Large intestine (tissue), 12 donors: ENCODE measurements at places on chromosomes 1 and 21.
A peak's percentile ranks its signal among the peaks of the same experiment; 100 is the strongest.

GRCh38 chr21:37335053-37335452, 31.5 kb upstream of the DYRK1A start:
- no peak for DNase-seq

- peak; percentile 70 for DNase-seq
Observed at GRCh38 chr1:209493559-209493958, 90.0 kb upstream of the CAMK1G start.

DNA sequence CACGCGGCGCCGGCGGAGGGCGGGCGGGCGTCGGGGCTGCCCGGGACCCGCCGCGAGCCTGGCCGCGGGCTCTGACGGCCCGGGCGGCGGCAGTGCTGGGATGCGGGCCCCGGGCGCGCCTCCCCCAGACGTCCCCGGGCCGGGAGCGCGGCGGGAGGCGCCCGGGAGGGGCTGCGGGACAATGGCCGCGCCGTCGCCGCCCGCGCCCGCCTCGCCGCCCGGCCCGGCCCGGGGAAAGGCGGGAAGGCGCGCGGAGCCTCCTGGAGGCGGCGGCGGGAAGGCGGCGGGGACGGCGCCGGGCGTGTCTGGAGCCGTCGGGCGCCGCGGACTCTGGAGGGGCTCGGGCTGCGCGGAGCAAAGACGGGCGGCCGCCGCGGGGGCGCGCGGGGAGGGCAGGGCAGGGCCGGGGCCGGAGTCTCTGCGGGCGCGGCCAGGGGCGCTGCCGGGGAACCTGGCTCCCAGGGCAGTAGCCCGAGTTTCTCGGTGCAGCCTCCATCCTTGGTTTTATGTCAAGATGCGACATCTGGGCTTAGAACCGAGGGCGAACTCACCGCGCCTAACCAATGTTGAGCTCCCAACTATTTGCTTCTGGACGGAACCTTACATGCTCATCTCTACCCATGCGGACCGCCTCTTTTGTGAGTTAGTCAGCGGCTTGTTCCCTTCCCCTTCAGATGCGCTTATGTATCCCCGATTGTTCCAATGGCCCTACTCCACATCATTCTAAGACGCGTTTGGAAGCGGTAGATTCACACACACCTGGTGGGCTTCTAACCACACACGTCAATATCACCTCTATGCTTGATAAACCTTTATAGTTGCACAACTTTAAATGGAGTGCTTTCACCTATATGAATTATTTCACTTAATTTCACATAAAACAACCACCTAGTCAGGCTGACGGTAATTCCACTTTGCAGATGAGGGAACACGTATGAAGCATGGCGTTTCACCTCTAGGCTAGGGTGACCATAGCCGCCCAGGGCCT, 651 bp downstream of the ZBTB8A start:
- DNase-seq, result peak; percentile 72

DNA sequence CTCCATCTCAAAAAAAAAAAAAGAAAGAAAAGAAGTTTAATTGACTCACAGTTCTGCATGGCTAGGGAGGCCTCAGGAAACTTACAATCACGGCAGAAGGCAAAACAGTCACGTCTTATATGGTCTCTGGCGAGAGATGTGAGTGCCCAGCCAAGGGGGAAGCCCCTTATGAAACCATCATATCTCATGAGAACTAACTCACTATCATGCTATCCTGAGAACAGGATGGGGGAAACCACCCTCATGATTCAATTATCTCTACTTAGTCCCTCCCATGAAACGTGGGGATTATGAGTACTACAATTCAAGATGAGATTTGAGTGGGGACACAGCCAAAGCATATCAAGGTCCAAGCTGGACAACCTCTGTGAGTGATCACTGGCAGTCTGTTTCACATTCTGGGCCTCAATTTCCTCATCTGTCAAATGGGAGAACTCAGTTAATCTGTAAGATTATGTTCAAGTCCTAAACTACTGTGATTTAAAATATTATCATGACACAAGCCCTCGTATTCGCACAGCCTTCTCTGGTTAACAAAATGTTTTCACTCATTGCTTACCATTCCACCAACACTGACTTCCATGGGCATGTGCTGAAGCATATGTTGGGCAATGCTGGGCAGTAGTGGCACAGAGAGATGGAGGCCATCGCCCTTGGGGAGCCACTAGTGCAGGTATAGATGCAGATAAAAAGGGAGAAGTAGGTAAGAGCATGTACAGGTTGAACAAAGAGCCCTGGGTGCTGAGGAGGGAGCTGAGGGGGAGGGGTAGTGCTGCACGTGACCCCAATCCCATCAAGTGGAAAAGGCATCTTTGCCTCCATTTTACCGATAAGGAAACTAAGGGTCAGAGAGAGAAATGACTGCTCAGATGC, 46.2 kb upstream of the SLC2A1 start:
- no peak for DNase-seq

DNA sequence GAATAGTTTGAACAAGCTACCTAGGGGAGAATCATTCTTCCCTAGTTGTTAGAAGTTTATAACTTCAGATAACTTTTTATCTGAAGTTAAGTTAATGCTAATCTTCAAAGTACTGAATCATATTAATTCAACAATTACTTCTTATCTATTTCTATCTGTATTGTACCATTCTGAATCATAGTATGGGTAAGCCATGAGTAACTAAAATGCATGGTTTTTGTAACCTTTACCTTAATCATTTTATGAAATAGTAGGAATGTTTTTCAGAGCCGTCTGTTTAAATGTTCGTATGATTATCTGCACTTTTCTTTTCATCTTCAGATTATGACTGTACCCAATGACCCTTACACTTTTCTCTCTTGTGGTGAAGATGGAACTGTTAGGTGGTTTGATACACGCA, 50.3 kb upstream of the MPC2 start:
- no peak for DNase-seq

DNA sequence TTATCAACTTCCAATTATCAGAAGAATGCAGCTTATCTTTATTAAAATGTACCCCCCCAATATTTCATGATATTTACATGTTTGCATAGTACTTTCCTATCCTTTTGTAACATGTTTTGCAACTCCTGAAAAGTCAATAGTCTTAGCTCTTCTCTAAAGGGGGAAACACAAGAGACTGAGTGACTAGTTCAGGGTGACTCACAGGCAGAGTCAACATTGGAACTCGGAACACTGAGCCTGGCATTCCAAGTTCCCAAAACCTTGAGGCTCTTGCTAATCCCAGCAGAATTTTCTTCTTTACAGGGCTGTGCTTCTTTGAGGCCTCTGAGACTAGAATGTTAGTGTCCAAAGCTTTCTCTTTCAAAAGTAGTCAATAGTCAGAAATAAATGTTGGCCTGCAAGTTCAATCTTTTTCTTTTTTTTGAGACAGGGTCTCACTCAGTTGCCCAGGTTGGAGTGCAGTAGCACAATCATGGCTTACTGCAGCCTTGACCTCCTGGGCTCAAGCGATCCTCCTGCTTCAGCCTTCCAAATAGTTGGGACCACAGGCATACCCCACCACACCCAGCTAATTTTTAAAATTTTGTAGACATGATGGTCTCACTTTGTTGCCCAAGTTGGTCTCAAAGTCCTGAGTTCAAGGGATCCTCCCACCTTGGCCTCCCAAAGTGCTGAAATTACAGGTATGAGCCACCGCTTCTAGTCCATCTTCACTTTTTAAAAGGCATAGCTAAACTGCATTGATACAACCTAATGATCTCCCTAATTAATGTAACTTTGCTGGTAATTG, 37.5 kb downstream of the ZNF281 start:
- DNase-seq, result no peak

DNA sequence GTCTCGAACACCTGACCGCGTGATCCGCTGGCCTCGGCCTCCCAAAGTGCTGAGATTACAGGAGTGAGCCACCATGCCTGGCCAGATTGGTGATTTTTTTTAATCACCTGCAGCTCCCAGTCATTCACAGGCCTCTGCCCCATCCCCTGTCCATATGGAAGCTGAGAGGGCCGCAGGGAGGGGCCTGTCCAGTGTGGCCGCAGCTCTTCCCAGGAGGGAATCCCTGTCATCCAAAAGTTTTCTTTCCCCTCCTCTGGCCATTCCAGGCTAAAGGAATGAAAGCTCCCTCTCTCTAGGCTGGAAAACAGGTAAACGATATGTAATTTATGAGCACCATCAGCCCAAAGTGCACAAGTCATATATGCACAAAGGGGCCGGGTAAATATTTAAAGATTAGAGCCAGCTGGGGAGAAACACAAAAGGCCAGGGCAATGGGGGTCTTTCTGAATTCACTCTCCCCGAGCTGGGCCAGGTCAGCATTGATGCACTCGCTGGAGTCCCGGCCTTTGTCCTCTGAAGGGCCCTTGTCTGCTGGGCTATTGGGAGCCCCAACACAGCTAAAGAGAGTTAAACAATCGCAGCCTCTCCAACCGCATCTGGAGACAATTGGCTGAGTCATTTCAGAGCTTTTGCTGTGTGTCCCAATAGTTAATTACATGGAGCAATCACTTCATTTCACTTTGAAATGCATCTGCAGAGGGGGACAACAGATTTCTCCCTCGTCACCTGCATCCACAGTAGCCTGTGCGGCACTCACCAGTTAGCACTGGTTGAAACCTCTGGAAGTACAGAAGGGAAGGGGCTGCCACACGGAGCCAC, 3.8 kb upstream of the HES3 start:
- no peak for DNase-seq

DNA sequence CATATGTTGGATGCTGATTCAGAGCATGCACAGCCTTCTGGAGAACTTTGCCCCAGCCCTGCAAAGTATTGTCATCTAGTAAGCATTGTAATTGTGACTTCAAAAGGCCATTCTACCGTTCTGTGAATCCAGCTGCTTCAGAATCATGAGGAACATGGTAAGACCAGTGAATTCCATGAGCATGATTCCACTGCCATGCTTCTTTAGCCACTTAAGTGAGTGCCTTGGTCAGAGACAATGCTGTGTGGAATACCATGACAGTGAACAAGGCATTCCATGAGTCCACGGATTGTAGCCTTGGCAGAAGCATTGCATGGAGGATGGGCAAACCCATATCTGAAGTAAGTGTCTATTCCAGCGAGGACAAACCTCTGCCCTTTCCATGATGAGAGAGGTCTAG, 123.7 kb downstream of the S1PR1 start:
- DNase-seq, result no peak

DNA sequence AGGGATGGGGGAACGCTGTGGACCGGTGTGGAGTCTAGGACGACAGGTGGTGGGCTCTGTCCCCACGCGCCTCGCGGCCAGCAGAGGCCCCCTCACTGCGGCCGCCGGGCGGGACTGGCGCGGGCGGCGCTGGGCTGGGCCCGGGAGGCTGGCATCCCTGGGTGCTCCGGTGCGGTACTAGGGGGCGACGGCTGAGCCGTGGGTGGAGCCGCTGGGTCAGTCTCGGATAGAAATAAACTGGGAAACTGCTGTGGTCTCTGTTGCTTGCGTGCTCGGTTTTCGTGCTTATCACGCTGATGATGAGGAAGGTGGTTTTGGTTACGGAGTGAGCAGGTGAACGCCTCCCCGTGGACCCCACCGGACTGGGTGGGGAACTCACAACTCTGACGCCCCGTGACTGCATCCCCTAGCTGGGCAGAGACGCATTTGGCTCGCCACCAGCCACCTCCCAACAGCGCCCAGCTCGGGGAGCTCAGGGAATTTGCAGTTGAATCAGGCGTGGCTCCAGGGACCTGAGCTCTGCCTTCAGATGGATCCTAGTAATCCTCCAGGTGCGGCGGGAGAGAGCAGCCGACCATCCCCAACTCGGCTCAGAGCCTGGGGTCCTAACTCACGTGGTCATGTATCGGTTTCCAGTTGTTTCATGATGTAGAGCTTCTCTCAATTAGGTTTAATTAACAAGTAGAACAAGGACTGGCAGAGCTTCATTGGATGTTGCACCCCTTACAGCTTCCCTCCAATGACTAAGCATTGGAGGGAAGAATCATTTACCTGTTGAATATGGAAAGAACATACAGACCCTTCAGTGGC, 32.1 kb downstream of the HSD17B7 start:
- DNase-seq, result no peak

DNA sequence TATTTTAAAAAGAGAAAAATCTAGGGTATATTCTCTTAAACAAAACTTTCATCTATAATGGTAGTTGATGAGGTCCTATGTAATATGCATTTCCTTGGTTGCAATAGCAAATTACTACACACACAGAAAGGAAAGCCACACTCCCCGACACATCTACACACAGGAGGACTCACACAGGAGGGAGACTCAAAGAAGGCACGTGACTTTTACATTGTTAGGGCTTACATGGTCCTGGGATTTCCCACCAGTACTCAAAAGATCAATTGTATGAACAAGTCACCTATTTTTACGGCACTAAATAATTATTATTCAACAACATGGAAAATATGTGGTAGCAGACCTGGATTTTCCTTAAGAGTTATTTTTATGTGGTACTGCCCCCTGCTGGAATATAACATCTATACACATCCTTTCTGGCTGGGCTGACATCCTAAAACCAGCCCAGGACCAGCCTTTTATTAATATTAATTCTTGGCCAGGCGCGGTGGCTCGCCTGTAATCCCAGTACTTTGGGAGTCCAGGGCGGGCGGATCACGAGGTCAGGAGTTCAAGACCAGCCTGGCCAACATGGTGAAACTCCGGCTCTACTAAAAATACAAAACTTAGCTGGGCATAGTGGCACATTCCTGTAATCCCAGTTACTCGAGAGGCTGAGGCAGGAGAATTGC, 33.9 kb upstream of the LGALS8 start:
- peak; percentile 29 for DNase-seq

GRCh38 chr21:31660259-31660565, 719 bp downstream of the SOD1 start:
- DNase-seq, result no peak

DNA sequence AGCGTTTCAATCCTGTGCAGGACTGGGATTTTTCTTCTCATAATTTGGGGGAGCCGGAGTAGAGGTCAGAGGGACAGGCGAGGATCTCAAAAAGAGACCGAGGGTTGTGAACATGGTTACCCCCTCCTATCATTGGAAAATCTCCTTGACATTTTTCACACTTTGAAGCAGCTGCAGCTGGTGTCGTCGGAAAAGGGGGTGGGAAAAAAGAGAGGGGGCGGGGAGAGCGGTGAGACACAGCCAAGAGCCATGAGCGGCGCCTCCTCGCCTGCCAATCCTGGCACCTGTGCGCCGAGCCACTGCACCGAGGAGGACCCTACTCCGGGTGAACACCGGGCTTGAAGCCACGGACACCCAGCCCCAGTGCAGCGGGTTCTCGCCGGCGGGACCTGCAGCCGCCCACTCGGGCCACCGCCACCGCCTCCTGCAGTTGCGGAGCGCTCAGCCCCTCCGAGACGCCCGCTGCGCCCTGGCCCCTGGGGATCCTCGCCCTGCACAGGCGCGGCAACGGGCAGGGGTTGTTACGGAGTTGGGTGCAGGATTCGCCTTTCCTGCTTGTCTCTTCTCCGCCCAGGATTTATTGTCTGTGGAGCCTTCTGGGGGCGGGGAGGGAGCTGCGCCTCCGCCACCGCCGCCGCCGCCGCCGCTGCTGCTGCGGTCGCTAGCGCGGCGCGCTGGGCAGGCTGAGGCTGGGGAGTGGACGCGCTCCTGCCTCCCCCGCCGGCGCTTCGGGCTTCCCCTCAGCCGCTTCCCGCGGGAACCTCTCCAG, at the start of gene LRRC7:
Gene LRRC7 (plus strand): TSS at position 271 of the 769 bp plus-strand sequence. CDS start 718 bp downstream, outside the sequence.
- DNase-seq, result peak; percentile 35
